ENCODE measurements at places on chromosomes 2 and 18.
A peak's percentile ranks its signal among the peaks of the same experiment; 100 is the strongest.

DNA sequence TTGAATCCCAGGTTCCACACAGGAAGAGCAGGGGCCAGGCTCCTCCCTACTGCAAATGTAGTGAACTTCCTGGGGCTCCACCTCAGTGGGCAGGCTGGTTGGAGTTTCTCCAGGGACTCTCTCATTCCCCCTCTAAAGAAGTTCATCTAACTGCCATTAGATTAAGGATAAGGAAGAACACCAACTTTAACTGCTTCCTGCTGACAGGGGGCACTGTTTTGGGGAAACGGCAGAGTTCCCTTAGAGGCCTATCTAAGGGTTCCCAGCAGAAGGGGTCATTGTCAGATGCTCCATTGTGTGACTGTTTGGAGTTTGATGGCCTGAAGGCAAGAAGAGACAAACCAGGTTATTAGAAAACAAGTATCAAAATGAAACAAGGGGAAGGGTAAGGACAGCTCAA lies 2159.7 kb upstream of the PIK3C3 start:
- no peak for DNase-seq

DNA sequence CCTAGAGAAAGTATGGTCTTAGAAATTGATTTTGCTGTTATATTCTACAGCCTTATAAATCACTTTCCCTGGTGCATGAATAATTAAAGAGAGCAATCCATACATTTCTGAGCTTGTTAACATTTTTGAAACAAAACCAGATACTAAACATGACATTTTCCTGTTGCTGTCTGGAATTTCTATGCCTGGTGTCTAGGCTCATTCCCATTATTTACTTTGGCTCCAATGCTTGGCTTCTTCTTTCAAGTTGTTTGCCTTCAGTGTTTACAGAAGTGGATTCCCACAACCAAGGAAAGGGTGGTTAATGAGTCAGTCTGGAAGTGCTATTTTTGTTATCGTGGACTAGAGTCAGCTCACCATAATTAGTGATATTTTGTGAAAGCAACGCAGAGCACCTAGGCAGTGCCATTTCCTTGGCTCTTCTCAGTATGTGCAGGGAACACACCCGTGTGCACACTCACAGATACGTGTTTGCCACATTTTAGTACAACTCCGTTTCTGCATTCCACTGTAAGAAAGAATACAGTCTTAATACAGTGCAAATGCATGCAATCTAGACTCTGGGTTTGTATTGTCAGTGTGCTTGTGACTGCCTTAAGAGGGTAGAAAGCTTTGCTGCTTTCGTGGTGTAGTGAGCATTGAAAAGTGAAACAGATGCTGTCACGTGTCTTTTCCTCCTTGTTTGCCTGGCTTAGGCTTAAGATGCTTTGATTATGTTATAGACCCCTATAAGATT lies 185.0 kb upstream of the RASGRP3 start:
- peak; percentile 88 for DNase-seq

DNA sequence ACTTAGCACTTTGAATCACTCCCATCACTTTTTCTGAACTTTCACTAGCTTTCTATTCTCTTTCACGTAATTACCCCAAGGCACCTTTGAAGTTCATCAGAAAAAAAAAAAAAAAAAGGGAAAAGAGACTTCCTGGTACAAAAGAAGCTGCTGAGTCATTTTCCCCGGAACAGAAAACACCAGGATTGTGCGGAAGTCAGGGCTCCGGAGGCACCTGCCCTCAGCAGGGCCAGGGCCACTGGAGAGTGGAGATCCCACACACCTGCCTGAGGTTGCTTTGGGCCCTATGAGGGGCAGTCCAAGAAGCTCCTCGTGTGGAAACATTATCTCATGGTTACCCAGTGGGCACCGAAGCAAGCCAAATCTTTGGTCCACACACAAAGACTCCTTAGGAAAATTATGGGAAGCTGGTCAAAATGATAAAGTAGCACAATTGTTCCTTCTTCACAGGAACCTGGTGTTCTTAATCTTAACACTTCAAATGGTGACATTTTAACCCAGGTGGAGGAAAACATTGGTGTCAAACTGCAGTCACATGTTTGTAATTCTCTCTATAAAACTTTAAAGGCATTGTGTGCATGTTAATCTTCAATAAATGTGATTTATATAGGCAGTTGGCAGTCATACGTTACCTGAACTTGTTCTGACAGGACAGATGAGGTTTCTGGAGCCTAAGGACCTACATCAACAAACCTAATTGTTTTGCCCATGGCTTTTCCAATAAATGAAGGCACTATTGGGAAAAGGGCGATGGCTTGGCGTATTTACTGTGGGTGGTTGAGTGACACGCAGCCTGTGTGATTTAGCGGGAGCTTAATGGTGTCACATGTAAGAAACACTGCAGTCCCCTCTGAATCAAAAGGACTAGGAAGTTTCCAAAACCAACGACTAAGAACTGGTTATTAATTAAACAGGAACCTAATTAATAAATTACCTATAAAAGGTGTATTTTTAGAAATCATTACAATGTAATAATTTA lies 23.4 kb upstream of the FAM110C start:
- DNase-seq: no peak

DNA sequence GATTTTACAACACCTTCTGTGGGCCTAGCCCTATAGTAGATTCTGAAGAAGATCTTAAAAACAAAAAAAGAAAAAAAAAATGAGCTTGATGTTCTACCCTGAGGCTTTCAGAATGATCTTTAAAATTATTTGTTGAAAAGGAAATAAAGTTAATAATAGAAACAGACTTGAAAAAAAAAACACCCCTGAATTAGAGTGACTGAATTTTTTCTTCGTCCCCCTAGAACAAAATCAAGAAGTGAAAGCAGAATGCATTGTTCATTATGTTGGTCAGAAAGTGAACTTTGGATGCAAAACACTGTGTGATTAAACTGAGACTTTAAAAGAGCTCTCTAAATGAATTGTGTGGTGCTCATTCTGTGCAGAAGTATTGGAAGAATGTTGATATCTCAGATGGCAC lies 1384.4 kb upstream of the PIK3C3 start:
- DNase-seq: no peak

GRCh38 chr2:129923265-129924091 lies 56.0 kb upstream of the RAB6C start:
- DNase-seq: peak; percentile 26

- no peak for DNase-seq
Observed at GRCh38 chr2:203534621-203535077, 452 bp downstream of the RAPH1 start.

GRCh38 chr2:102771114-102771513 lies 9.3 kb downstream of the TMEM182 start:
- no peak for DNase-seq

- DNase-seq: no peak
Observed at GRCh38 chr2:222280795-222281194, 18.0 kb downstream of the PAX3 start.

- DNase-seq: no peak
Observed at GRCh38 chr2:101704816-101705578, 7.5 kb downstream of the MAP4K4 start.

- DNase-seq: no peak
Observed at GRCh38 chr2:112924821-112925220, 13.9 kb downstream of the IL37 start.

- DNase-seq: no peak
Observed at GRCh38 chr2:163884416-163884815, 148.6 kb upstream of the FIGN start.

DNA sequence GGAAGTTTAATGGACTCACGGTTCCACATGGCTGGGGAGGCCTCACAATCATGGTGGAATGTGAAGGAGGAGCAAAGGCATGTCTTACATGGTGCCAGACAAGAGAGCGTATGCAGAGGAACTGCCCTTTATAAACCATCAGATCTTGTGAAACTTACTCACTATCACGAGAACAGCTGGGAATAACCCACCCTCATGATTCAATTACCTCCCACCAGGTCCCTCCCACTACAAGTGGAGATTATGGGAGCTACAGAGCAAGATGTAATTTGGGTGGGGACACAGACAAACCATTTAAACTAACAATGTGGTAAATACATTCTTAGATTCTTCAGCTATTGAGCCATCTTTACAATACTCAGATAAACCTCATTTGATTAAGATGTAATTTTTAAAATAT lies 176.1 kb downstream of the SH3BP4 start:
- DNase-seq: no peak

- no peak for DNase-seq
Observed at GRCh38 chr18:13070460-13070859, 79.3 kb downstream of the CEP192 start.

DNA sequence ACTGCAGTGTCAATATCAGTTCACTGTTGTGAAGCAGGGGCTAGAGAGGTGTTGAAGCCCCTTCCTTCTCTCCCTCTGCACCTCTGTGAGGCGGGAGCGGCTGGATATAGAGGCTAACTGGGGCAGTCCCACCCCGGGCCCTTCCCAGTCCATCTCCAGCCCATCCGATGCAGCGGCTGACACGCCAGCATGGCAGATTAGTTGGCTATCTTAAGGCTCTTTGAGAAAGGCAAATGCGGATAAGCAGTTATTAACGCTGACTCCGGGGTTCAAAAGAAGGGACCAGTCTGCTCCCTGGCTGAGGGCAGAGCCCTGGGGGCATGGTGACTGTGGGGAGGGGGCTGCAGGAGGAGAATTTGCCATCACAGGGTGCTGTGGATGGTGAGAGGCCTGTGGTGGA lies 76.6 kb downstream of the CELF4 start:
- no peak for DNase-seq

GRCh38 chr18:41244591-41245037 lies 710.4 kb upstream of the PIK3C3 start:
- DNase-seq: no peak

DNA sequence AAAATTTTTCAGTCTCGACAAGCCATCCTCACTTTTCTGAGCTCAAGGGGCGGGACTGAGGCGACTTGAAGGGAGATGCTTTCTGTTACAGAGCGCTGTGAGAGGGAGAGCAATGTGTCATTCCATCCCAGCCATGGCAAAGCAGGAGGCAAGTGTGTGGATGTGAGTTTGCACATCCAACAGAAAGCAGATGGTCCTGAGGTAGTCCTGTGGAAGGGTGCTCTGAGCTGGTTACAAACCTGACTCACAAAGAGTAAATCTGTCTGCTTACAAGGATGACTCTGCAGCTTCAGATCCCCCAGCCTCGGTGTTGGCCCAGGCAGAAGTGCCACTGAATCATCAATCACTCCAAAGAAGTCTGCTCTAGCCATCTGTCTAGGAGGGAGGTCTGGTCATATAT lies 482.0 kb upstream of the DCC start:
- DNase-seq: no peak

DNA sequence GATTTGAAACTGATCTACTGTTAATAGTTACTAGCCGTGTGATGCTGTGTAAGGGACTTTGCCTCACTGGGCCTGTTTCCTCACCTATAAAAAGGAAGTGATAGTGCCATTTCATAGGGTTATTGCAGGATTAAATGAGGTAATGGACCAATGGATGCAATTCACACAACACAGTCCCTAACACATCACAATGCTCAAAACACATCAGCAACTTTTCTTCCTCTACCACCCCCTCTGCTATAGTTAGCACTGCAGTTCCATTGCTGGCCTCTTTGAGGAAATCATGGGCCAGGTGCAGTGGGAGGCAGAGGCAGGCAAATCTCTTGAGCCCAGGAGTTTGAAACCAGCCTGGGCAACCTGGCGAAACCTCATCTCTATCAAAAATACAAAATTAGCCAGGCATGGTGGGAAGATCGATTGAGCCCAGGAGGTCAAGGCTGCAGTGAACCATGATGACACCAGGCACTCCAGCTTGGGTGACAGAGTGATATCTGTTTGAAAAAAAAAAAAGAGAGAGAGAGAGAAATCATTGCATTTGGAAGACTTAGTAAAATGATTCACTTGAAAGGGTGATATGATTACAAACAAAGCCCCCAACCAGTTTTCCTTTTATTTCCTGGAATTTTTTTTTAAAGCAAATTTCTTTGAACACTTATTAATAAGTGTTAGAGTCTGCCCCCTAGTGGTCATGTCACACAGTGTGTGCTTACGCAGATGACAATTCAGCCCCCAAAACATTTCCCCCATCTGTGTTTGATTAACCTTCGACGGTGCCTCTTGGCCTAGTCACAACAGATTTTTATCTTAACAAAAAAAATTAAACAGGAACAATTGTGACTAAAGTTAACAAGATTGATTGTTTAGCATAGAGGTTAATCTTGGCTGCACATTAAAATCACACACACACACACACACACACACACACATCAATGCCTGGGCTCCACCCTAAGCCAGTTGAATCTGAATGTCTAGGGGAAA lies 88.6 kb upstream of the BCL11A start:
- DNase-seq: peak; percentile 41

GRCh38 chr2:136785215-136785614 lies 19.9 kb downstream of the THSD7B start:
- no peak for DNase-seq

DNA sequence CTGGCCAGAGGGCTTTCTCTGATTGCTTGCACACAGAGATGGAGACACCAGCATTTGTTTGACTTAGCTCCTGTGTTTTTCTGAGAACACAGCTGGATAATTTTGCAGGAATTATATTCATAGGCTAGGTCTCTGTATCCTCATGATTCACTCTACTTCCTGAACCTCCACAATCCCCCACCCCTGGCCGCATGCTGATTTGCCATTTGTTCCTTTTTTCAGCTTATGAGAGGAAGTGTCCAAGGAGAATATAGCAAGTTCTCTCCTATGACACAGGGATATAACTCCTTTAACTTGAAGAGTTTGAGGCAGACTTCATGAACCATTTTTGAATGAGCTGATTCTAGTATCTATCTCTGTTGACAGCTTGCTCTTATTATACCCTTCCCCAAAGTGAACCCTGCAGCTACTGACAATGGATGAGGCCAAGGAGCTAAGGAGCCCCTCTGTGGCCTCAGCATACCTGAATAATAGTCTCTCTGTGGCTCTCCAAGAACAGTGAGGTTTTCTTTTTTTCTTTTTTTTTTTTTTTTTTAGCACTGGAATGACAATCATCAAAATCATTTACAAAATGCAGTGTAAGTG lies 15.4 kb downstream of the CAVIN2 start:
- no peak for DNase-seq

- no peak for DNase-seq
Observed at GRCh38 chr2:7411691-7412090, 494.5 kb downstream of the RNF144A start.

DNA sequence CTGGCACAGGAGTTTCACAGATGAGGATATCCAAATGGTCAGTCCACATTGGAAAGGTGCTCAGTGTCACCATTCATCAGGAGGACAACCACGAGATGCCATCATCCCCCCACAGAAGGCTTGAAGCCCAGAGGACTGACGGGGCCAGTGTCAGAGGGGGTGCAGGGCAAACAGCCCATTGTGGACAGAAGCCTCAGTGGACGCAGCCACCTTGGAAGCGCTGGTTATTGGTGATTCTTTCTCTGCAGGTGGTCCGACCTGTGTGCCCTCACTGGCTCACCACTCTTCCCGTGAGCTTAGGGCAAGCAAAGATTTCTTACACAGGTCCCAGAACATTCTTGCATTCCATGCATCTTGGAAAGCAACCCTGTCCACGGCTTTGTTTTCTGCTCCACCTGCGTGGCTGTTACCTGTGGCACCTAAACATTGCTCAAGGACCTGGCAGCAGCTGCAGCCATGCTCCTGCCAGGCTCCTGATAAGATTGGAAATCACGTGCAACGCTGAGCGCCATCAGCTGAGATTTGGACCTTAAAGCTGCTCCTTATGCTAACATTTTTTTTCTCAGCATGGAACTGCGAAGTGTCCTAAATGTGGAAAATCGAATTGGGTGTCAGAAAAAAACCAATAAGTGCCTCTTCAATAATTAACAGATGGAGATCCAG lies 110.9 kb upstream of the CTDP1 start:
- DNase-seq: no peak
